Stimulated activated memory B cell treated with anti-CD40 and anti-IgM and Interleukin-4, amounts not matched to agents 10 μg/mL and 1 μg/mL and 100 μg/mL, for 72 hours (primary cell): ENCODE measurements at places on chromosomes 4 and X.
A peak's percentile ranks its signal among the peaks of the same experiment; 100 is the strongest.

DNA sequence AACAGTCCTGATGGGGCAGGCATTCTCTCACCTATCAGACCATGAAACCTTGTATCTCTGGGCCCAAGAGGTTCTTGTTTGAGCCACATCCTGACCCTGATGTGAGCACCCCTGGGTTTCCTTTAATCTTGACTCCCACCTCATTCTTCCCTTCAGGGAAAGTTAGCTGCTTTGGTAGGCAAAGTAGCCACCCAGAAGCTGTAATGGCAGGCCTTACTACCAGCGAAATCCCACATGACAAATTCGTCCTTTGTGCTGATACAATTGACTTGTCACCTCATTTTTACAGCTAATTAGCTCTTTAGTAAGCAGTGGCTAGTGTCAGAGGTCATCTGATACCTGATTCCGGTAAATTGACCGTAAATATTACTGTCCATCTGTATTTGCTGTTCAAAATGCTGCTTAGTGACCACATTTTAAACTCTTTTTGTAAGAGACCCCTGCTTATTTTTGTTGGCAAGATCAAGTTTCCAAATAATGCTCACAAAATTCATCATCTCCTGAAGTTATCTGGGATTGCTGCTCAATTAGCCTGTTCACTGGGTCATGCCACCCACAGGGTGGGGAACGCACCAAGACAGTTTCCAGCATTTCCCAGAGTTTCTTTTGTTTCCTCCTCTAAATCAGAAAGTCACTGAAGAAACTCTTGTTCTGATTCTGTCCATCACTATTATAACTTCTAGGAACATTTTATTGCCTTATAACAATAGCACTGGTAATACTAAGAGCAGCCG is 329.7 kb downstream of the GPAT3 start:
- no peak for ATAC-seq

- ATAC-seq: no peak
These were observed 193.4 kb downstream of the FRAS1 start for GRCh38 chr4:78250500-78250899.

GRCh38 chr4:141922236-141922635 is 285.9 kb downstream of the IL15 start:
- ATAC-seq: no peak

DNA sequence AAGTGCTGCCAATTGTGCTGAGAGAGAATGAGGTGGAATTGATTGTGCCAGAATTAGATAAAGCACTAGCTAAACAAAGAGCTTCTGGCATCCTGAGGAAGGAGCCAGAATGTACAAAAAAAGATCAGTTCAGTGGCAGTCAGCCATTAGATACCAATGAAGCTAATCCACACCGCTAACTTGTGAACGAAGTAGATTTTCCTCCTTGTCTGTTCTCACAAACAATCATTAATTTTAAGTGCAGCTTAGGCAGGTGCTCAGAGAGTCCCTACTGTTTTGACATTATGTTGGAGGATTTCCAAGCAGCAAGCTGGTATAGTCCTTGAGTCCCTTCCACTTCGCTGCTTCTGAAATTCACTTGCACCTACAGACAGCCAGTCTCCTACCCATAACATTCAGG is 617.4 kb downstream of the CENPC start:
- no peak for ATAC-seq

DNA sequence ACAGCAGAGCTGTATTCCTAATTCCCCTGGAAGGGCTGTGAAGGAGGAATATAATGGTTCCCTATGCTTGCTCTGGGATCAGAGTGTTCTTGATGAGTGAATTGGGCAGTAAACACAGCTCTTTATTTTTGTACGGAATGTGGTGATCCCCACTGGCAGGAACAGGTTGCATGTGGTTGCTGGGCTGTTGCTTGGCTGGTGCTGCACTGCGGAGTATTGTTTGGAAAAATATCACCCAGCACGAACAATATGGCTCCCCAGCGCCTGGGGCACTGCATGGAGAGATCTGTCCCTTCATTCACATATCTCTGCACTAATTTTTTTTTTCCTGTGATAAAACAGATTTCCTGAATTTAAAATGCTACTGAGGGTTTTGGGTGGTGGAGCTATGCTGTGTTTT is 119.7 kb downstream of the MGST2 start:
- ATAC-seq: no peak

DNA sequence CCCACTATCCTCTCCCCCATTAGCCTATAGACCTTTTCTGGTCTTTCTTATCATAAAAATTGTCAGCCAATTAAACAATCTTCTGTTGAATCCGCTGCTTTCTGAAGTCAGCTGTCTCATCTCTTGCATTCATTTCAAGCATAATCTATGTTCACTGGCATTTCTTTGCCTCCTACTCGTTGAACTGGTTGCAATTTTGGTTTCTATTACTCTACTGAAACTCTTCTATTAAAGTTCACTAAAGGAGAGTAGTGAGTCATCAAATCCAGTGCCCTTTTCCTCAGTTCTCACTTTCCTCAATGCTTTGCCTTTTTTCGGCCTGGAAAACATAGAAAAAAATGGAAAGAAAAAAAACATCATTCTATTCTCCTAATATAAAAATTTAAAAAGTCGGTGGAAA is 23.9 kb upstream of the CXCL13 start:
- ATAC-seq: peak; percentile 63

- ATAC-seq: no peak
These were observed 980.9 kb upstream of the DIAPH2 start for GRCh38 chrX:95703696-95704095.

- ATAC-seq: peak; percentile 98
These were observed at the start of gene CLNK for GRCh38 chr4:10684631-10685030. TSS of gene CLNK (minus strand) at chr4:10684768. CDS start at chr4:10667869, 16,899 bp downstream.

DNA sequence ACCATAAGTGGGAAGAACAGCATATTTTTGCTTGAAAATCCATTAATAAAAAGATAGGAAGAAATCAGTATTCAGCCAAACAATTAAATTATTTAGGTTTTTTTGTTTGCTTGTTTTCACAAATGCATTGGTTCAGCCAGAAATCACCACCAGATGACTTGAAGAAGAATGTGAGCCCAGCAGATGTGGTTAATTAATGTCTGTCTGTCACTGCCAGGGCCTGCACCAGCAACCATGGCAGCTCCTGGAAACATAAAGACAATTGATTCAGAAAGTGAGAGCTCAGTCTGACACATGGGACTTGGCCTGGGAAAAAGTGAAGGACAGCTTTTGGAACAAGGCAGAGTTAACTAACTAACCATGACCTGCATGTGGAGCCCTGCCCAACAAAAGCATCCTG is 74.0 kb downstream of the MAOB start:
- no peak for ATAC-seq

DNA sequence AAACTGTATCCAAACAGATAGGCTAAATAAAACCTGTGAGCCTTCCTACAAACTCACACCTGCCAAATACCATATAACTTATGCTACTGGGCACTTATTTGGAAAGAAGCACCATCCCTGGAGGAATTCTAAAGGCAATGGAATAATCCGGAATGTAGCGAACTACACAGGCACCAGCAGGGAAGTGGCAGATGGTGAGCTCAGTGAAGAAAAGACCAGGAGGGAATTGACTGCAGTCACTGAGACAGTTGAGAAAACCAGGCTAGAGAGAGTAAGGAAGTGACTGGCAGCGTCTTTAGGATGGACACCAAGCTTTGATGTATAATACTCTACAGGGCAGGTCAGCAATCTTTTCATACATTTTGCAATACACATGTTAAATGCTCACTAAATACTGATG is 16.3 kb downstream of the NDNF start:
- no peak for ATAC-seq

DNA sequence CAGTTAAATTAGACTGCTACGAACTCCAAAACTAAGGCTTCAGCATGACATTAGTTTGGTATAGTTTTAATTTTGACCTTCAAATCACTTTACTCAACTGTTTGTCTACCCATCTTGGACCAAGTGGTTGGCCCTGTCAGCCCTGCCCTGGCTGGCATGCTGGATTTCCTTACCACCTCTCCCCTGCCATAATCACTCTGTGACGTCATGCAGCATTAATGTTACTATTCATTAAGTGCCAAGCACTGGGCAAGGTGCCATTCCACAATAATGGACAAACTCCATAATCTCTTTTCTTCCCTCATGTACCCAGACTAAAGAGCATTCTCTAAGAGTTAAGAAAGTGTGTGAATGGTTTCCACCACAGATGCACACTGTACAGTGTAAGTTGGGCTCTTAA is 277.0 kb upstream of the INTU start:
- ATAC-seq: no peak

GRCh38 chrX:12997906-12998687 is 23.2 kb downstream of the TMSB4X start:
- no peak for ATAC-seq

DNA sequence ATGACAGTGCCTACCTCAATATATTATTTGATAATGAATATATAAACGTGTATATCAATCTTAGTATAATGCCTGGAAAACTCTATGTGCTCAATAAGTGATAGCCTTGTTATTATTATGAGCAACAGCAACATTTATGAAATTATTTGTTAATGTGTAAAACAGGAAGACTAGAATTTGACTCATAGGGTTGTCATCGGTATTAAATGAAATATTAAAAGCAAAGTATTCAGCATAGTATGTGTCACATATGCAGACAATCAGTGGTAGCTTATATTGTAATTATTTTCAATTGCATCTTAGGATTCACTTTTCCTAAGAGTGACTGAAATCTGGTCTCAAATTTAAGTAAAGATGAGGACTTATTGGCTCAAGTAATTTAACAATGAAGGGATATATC is 24.6 kb downstream of the SPANXD start:
- no peak for ATAC-seq
